ENCODE measurements at places on chromosomes 1 and 21.

DNA sequence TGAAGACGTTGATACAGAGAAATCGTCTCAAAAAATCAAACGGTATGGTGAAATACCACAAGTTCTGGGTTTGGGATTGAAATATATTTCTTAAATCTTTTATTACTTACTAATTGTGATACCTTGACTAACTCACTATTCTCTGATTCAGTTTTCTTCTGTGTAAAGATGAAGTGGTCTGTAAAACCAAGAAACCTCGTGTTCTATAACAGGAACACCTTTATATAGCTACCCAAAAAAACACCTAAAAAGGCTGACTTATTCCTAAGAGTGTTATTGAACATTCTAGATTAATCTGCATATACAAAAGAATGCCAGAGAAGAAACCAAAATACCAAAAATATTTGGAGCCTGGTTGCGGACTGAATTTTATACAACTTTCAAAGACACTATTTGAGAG lies 721 bp downstream of the LRRIQ3 start:
- DNase-seq, result no peak

DNA sequence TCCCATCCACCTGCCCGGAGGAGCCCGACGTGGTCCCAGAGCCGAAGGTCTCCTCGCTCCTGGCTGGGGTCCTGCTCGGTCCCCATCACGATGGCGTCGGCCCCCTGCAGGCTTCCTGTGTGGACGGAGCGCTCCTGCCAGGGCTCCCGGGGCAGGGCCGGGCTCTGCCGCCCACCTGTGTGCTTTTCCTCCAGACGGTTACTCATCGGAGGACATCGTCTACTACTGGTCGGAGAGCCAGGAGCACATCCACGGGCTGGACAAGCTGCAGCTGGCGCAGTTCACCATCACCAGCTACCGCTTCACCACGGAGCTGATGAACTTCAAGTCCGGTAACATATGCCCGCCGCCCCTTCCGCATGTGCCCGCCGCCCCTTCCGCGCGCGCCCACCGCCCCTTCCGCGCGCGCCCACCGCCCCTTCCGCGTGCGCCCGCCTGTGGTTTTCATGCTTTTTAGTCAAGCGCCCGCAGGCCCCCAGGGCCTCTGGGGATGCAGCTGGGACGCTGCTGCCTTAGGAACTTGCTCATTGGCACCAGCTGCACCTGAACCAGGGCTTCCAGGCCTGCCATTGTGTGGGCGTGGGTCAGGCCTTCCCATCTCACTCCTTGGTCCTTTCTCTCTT lies 8.9 kb downstream of the GABRD start:
- DNase-seq, result no peak

GRCh38 chr1:31120783-31121180 lies 55.3 kb upstream of the PUM1 start:
- DNase-seq, result no peak

DNA sequence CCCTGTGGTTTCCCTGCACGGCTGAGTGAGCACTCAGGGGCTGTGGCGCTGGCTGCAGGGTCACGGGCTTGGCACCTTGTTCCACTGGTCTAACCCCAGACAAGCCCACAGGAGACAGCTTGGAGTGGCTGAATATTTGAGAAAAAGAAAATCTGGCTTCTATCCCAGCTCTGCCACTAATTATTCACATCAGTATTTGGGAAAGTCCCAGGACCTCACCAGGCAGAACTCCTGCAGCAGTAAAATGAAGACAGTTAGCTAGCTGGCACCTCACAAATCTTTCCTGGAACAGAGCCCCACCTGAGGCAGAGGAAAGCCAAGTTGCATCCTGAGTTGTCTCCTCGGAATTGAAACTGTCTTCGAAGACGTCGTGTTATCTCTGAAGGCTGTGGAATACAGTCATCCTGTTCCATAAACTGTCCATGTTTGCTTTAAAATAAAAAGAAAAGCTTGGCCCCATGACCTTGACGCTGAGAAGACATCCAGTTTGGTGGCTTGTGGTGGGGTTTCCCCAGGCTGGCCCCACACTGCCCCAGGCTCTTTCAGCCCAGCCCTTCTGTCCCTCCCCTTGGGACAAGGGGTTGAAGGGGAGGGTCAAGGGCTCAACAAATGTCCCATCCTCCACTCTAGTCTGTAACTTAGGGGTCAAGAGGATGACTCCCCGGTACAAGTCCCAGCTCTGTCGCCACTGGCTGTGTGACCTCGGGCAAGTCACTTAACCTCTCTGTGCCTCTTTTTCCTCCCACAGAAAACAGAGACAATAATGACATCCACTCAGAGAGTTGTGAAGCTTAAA lies 93.8 kb upstream of the TMPRSS2 start:
- no peak for DNase-seq

GRCh38 chr1:165369255-165369848 lies 12.8 kb upstream of the LMX1A start:
- peak; percentile 46 for DNase-seq

All from RWPE1 (cell line).